ENCODE measurements at places on chromosomes 16 and 17.

DNA sequence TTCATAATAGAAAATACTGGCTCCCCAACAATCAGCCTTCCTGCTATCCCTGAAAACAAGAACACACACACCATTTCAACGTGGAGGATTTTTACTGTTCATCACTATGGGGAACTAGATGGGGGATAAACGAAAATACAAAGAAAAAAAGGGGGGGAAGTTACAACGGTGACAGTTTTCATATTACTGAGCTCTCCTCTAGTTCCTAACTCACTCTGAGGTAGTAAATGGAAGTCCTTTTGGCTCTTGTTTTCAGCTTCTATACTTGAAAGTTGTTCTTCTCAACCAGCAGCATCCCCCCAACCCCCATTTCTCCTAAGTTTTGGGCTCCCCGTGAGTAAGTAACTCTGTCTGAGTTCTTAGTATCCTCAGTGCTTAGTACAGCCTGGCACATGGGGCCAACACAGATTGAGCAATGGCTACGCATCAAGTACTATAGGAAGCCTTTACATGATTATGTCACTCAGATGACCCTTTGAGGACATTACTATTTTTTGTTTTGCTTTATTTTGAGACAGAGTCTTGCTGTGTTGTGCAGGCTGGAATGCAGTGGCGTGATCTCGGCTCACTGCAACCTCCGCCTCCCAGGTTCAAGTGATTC lies 4.2 kb upstream of the CORO7 start:
- DNase-seq = no peak

GRCh38 chr17:50601823-50602375 lies 32.8 kb upstream of the ABCC3 start:
- DNase-seq = no peak

- no peak for DNase-seq
Measured at GRCh38 chr17:81528651-81529436, 667 bp downstream of the FSCN2 start.

- DNase-seq = no peak
Measured at GRCh38 chr16:85173981-85174751, 61.9 kb upstream of the CIBAR2 start.

DNA sequence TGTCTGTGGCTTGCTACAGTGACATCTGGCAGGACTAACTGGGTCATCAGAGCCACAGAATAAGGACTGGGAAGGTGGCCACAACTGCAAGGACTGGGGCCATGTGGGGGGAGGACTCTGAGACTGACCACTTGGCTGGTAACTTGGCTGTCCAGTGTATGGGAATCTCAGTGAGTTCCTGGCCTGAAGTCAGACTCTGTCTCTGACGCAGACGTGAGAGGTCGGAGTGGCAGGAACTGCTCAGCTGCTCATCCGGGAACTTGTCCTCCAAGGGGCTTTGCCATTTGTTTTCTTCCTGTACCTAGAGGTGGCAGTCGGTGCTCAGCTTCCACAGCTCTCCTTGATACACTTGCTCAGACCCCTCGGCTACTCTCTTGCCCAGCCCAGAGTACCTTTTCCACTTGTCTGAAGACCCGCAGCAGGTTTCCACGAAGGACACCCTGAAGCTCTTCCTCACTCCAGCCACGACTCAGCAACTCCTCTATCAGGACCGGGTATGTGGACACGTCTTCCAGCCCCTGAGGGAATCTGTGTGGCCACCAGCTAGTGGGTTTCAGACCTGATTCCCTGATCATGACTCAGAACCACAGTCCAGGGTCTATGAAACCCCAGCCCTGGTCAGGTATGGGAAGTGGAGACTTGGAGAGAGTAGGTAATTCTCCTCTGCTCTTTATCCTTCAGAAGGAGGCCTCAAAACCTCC lies 7.3 kb upstream of the DPEP3 start:
- DNase-seq = no peak
